Stimulated activated CD8-positive, alpha-beta memory T cell treated with anti-CD3 and anti-CD28 coated beads, Interleukin-15, amount 100 ng/mL, for 1 hour (primary cell): ENCODE measurements at places on chromosomes 3 and 15.

DNA sequence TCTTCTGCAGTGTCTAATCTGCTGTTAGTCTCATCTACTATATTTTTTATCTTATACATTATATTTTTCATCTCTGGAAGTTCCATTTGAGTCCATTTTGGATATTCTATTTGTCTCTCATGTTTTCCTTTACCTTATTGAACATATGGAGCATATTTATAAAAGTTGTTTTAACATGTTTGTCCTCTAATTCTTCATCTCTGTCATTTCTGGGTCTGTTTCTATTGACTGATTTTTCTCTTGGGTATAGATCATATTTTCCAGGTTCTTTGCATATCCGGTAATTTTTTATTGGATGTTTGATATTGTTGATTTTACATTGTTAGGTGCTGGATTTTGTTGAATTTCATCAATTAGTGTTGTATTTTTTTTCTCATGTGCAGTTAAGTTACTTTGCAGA is 37.5 kb upstream of the KLHL24 start:
- DNase-seq = no peak

GRCh38 chr3:155744626-155745324 is at the start of gene PLCH1:
PLCH1 (minus strand) TSS chr3:155745071; CDS start chr3:155704224, 40,847 bp downstream.
- no peak for DNase-seq

DNA sequence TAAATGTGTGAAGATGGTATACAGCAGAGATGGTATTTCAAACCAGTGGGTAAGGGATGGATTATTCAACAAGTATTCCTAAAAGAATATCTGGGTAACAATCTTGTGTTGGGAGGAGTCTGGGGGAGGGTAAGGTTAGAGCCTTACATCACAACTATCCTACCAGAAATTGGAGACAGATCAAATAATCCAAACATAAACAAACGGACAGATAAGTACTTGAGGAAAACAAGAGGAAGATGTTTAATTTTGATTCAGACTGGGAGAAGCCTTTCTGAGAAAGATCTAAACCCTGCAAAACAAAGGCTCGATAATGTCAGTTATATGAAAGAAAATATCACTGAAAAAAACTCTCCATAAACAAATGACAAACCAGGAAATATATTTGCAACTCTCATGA is 77.9 kb downstream of the SLC9A9 start:
- DNase-seq = no peak

GRCh38 chr15:85527895-85528294 is 147.5 kb downstream of the AKAP13 start:
- DNase-seq = no peak

GRCh38 chr15:101667881-101668280 is 15.7 kb upstream of the TM2D3 start:
- DNase-seq = no peak
